NCI-H1930 (cell line): ENCODE measurements at places on chromosomes 7 and 10.
A peak's percentile ranks its signal among the peaks of the same experiment; 100 is the strongest.

DNA sequence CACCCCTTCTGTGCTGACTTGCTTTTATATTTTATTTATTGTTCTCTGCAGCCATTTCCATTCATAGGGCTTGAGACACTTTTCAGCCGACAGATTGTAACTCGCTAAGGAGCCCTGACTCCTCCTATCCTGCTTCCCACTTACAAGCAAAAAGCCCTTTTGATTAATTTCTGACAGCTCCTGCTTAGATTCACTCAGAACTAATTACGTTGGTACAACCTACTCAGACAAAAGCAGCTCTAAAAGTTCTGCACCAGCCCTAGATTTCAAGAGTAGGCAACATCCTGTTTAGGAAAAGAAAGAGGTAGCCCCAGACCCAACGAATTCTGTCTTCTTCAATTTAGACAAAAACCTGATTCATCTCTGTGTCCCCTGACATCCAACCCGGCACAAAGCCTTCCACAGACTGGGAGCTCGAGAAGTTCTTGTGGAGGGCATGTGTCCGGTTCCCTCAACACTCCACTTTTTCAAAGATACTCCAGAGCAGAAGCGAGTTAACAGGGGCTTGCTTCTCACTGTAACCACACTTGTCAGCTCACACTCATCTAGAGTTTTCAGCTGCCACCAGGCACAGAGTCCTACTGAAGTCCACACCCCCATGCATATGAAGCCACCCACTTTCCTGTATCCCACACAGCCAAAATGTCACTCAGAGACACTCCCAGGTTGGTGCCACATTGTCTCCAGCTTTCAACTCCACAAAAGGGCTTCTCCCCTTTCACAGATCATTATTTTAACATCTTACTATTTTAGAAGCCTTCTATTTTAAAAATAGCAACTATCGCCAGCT is 113.6 kb upstream of the NFE2L3 start:
- DNase-seq, result no peak

DNA sequence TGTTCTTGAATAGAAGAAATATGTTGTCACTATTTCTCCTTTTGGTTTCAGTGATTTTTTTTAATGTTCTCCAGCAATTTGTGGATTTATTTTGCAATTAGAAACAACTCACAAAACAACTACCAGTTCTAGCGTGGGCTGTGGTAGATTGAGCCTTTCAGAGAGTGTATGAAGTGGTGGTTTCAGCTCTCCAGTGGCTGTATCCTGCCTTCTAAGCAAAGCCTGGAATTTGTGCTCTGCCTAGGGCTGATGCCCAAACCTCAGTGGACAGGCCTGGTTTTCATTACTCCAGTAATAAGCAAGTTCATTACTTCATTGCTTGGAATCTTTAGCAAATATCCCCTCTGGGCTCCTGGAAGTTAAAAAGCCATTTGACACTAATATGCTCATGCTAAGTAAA is 35.9 kb downstream of the APBB1IP start:
- DNase-seq, result no peak

- DNase-seq, result no peak
Observed at GRCh38 chr7:34451923-34452322, 206.1 kb upstream of the NPSR1 start.

DNA sequence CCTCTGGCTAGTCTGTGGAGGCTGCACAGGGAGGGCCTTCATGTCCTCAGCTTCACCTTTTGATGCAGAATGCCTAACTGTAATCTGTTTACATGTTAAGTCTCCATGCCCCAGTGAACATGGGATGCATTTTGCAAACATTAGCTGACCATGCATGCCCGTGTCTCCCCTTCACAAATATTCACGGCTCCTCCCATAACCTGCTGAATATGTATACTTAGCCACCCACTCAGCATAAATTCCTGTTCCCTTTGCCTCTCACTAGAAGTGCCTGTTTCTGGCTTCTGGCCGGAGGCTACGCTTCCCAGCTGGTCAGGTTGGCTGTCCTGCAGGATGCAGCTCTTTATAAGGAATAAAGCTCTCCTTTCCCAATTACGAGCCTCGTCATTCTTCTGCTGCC is 552.7 kb downstream of the DNAJB6 start:
- no peak for DNase-seq

DNA sequence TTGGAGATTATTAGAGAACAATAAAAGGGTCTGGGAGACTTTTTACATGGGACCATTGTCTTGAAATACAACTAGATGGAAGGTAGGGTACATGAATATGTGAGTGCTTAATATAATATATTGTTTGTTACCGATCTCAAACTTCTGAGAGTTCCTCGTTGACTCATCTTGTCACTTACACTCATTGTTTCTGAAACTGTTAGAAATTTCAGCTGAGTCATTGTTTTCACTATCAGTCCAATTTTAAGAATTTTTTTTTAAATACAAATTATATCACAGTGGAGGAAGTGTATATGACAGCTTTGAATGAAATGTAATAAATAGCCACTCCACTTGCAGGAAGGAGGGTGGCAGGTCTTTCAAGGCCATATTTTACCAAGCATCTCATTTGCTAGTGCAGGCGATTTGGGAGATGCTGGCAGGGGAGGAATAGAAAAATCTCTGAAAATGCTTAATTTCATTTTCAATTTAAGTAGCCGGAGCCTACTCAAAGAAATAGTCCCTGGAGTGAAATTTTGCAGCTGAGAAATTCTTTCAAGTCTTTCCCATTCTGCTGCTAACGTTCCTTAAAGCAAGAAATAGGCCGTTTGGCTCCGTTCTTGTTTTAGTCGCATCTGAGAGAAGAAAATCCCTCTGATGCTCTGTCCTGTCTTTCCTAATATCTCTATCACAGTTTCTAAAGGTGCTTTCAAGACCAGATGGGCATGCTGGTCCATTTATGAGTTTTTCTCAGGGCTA is 1404.2 kb upstream of the CELF2 start:
- no peak for DNase-seq

- no peak for DNase-seq
Observed at GRCh38 chr10:42734536-42734935, 48.1 kb upstream of the BMS1 start.

GRCh38 chr7:74495112-74496086 is 41.7 kb downstream of the GTF2IRD1 start:
- no peak for DNase-seq

DNA sequence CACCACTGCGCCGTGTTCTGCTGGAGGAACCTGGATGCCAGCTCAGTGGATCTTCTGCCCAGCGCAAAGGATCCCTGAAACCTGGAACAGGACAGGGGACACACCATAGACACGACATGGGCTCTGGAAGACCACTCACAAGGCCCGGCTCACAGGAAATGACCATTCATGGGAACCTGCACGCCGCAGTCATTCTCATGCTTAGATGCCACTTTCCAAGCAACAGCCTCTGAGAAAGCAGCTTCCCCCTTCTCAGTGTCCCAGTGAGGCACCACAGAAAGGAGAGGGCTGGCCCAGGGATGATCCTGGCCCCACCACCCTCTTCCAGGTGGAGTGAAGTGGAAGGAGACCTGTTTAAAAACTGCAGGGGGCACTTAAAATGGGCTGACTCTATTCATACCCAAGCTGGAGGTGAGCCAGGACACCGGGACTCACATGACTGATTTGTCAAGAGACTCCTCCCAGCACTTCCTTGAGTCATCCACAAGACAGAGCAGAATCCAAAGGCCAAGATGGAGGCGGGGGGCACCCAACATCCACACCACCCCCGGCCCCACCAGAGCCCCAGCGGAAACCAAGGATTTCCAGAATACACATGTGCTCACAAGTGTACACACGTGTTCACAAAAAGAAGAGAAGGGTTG is 11.2 kb downstream of the CTBP2 start:
- no peak for DNase-seq

DNA sequence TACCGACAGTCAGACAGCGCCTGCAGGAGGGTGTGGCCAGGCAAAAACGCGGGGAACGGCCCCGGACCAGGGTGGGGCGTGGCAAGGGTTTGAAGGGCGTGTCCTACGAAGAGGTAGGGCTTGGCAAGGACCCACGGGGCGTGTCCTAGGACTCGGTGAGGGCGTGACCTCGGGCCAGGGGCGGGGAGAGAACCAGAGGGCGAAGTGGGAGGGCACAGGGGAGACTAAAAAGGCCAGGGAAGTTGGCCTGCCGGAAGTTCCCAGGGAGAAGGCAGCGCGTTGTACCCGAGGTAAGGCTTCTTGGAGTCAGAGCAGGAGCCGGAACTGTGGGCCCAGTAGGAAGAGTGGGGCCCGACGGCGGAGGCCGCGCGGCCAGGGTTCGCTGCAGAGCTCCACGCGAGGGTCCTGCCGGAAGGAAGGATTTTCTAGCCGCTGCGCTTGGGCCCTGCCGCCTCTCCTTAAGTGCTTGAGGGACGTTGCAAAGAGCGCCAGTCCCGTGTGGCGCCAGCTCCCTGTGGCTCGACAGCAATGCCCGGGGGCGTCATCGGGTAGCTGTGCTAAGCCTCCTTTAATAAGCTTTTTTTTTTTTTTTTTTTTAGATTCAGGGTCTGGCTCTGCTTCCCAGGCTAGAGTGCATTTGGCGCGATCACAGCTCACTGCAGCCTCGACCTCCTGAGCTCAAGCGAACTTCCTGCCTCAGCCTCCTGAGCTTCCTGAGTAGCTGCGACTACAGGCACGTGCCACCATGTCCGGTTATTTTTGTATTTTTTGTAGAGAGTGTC is at the start of gene PTER:
Gene PTER, plus strand, starts transcription at position 253 of the 782 bp plus-strand sequence. CDS start 47,375 bp downstream, outside the sequence.
- no peak for DNase-seq

- no peak for DNase-seq
Observed at GRCh38 chr7:7609330-7609729, 31.2 kb upstream of the UMAD1 start.

GRCh38 chr7:82044497-82045080 is 274.7 kb upstream of the HGF start:
- DNase-seq, result peak; percentile 55

GRCh38 chr10:131851346-131851745 is 49.5 kb upstream of the PPP2R2D start:
- no peak for DNase-seq

DNA sequence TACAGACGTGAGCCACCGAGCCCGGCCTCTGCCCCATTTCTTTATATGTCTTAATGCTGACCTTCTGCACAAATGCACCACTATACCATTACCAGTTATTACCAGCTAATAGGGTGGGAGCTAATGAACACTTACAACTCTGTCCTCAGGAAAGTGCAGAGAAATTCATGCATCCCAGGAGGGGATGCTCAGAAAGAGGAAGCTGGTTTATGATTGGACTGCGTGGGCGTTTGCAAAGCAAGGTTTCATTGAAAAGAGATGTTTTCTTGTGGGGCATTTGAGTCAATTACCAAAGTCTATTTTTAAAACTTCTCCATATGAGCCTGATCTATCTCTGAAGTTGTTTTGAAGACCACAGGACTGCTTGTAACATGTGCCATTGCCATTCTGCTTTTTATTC is 417.7 kb upstream of the CELF2 start:
- DNase-seq, result no peak

DNA sequence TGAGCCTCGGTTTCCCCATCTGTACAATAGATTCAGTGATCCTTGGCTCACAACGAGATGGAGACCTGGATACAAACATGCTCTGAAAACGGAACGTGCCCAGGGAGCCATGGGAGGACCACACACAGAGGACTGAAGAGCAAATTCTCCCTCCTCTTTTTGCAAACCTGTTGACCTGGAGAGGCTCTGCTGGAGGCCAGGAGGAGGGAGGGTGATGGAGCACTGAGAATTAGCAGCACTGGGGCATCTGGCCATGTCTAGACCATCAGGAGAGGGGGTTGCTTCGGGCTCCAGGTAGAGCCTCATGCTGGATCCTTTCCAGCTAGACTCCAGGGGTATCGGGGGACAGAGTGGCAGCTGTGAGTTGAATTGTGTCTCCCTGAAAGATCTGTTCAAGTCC is 97.4 kb upstream of the GPR26 start:
- DNase-seq, result no peak

DNA sequence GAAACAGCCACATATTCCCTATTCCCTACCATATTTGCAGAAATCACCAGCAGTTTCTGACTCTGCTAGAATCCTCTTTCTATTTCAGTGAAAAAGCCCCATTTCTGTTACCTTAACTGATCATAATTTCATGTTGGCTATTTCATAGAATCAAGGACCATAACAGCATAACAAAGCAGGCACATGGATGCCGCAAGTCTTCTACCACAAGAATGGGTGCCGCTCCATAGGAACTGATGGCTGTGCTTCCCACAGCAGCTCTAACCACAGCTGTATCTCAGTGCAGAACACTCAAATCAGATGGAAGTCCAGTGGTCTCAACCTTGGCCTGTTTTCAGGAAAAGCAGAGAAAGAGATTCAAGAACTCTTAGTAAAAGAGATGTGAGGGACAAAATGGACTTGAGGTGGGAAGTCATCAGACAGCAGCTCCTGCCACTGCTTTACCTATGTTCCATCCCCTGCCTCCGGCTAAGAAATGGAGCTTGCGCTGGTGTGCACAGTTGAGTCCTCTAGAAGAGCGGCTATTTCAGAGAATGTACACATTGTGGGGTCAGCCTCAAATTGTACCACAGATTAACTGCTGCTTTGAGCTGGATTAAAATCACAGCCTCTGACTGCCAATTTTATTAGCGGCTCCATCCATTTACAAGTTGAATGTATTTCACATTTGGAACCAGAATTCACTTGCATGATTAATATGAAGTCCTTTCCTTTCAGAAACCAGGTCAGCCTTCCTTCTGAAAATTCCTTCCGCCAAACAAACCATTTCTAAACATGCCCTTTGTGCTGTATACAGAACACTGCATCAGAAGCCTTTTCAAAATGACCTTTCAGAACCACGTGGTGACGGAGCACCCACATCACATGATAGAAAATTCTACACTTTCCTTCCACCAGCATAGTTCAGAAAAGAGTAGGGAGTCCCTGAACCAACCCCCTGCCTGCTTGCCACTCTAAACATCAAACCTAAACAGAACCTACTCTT is 7.7 kb downstream of the PTPRN2 start:
- DNase-seq, result no peak

DNA sequence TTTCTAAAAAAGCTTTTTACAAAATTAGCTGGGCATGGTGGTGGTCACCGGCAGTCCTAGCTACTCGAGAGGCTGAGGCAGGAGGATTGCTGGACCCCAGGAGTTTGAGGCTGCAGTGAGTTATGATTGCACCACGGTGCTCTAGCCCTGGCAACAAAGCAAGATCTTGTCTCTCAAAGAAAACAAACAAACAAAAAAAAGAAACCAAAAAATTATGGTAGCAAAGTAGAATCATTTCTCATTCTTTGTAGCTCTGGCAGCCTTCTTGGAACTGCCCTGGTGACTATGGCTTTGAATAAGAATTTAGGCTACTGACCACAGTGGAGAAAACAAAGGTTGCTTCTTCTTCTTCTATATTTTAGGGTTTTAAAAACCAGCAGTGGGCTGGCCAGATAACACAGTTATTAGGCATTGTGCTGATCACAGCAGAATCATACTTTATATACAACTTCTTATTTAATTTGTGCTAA is 41.9 kb upstream of the PRKAR2B start:
- DNase-seq, result no peak

DNA sequence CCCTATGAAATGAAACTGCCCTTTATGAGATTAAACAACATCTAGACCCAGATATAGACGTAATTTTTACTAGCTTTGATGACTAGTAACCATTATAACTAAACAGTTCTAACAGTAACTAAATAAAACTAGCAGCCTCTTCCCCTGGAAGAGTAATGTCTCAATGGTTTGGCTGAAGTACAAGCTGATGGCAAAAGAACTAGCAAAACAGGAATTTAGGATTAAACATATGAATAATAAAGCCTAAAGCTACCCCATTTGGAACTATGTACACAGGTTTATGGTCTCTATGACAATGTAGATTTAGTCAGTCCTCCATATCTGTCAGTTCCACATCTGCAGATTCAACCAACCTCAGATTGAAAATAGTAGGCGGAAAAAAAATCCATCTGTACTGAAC is 6.4 kb downstream of the DPY19L1 start:
- DNase-seq, result no peak

GRCh38 chr7:85336086-85336485 is 149.2 kb upstream of the SEMA3D start:
- DNase-seq, result no peak
